Stimulated activated CD4-positive, alpha-beta T cell treated with anti-CD3 and anti-CD28 coated beads, Interleukin-1b, Interleukin-23, amount 100 ng/mL, for 1 hour (primary cell): ENCODE measurements at places on chromosomes 5 and 9.

DNA sequence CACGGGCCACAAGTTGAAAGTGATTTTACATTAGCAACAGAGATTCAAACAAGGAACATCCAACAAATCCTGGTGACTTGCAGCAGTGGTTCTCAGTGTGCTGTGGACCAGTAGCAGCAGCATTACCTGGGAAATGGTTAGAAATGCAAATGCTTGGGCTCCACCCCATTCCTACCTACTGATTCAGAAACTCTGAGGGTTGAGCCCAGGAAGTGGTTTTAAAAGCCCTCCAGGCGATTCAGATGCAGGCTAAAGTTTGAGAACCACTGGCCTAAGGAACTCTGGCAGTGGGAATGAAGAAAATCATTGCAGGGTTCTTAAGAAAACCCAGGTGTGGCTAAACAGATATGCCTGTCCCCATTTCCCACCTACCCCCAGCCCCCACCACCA lies 398.8 kb downstream of the ENC1 start:
- no peak for DNase-seq

GRCh38 chr5:116440457-116441001 lies 134.1 kb downstream of the SEMA6A start:
- no peak for DNase-seq

GRCh38 chr5:53858700-53859456 lies 298.4 kb downstream of the NDUFS4 start:
- no peak for DNase-seq

DNA sequence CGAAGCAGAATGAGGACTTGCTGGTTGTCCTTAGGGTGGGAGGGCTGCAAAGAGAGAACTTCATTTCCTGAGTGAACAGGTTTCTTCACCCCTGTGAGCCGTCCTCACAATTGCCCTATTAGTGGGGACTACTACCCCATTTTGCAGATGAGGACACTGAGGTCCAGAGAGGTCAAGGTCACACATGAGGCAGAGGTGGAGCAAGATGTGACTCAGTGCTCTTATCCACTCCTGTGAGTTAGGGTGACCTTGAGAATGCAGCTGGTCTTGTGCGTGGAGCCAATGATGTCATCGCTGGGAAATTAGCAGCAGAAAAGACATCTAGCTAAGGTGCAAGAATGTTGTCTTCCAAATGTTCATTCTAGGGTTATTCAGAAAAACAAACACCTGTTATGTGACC lies 26.9 kb downstream of the GPRIN1 start:
- no peak for DNase-seq

DNA sequence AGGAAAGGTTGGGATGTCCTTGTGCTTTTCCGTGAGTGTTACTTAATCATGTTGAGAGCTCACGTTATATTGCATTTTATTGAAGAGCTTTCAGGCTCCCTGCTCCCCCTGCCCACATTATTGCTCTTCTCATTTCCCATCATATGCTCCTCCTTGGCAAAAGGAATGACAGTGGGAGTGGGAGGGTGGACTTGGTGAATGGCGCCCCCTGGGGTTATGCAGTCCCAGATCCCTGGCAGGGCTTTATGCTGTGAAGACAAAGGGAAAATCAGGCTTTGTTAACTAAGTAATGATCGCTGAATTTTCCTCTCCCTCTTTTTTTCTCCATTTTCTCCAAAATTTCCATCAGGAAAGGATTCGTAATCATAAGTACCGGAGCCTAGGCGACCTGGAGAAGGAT lies 166.6 kb downstream of the SMARCA2 start:
- no peak for DNase-seq

- peak; percentile 71 for DNase-seq
Observed at GRCh38 chr5:81301271-81302015, at the start of gene ZCCHC9. TSS of gene ZCCHC9 (plus strand) at chr5:81301587. CDS start at chr5:81304758, 3,171 bp downstream.

DNA sequence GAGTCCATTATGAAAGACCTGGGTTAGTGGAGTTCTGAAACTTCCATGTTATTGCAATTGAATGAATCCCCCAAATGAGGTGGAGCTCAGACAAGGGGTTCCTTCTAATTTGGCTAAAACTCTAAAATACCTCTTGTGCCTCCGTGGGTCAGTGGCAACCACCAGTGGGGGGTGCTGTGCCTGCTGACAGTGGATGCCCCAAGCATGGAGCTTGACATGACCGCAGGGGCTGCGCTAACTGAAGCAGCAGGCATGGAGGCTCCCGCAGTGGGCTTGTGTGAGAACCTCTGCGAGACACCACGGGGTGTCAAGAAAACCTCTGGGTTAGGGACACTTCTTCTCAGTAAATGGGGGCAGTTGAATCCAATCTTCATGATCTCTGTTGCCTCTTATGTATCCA lies 200.5 kb downstream of the DRD1 start:
- no peak for DNase-seq

- no peak for DNase-seq
Observed at GRCh38 chr5:163943546-163943945, 438.1 kb downstream of the MAT2B start.

- no peak for DNase-seq
Observed at GRCh38 chr5:88745093-88745696, 137.8 kb downstream of the MEF2C start.

DNA sequence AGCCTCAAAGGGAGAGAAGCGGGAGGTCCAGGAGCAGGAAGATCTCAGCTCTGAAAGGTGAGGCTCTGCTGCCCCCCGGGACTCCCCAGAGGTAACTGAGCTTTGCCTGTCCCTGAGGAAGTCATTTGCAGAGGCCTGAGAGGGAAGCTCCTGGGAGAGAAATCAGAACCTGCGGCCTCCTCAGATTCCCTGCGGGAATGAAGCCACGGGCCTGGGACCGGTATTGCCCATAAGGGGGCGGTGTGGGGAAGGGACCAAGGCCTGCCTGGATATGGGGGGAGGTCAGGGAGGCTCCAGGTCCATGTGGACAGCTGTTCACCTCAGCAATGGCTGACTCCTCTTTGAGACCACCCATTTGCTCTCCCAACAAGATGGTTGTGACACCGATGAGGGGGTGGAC lies 1.3 kb downstream of the SPATA31E1 start:
- no peak for DNase-seq
